HT1080 (cell line): ENCODE measurements at places on chromosomes 2 and 18.

DNA sequence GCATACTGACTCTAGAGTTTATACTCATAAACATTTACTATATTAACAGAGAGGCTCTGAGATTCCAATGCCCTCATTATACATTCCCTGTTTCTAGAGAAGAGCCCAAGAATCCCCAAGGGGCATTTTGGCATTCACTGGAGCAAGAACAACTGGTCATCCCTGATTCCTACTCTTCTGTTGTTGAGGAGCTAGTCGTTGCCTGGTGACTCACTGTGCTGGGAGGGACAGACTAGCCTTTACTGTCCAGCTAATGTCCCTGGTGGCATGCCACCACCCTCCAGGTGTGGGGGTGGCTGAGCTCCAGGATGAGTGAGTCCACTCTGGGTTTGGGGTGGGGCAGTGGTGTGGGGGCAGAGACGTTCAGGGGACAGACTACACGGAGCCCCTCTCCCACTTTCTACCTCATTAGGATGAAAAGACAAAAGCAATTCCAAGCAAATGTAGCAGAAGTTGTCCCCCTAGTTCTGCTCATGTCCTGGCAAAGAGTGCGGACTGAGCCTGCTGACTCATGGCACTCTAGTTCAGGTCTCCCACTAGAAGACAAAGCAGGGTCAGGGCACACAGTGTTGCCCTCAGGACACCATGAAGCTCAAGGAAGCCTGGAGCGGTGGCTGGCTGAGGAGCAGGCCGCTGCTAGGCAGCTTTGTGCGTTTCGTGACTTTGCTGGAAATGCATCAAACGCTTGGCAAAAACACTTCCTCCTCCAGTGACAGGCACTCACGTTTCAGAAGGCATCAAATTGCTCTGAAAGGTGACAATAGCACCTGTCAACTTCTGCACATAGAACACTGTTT lies 49.4 kb downstream of the RHOB start:
- DNase-seq: no peak

GRCh38 chr2:166304656-166305055 lies 71.1 kb downstream of the SCN9A start:
- no peak for DNase-seq

DNA sequence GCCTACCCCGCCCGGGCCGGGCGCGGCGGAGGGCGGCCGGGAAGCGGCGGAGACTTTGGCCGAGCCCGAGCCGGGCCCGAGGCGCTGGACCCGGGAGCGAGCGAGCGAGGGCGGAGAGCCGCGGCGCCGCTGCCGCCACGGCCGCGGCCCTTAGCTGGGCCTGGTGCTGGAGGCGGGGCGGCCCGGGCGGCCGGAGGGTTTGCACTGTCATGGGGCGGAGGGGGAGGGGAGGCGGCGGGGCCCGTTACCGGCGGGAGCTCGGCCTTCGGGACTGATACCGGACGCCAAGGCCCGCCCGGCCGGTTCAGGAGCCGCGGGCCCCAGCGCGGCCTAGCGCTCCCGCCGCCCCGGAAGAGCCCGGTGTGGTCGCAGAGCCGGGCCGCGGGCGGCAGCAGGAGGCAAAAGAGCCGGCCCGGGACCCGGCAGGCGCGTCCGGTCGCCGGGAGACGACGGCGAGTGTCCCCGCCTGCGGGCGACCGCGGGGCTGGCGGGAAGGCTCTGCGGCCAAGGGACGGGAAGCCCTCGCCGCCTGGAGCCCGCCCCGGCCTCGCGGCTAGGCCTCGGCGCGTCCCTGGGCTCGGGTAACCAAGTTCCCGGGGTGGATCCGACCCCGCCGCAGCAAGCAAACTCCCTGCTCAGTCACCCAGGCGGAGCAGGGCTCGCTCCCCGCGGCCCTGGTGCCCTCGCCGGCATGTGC lies 697 bp downstream of the KCMF1 start:
- no peak for DNase-seq

- peak; percentile 87 for DNase-seq
These were observed 141.7 kb downstream of the RBMS1 start for GRCh38 chr2:160351956-160352355.

- DNase-seq: no peak
These were observed 341.5 kb upstream of the ATP5MC3 start for GRCh38 chr2:175523001-175523400.

DNA sequence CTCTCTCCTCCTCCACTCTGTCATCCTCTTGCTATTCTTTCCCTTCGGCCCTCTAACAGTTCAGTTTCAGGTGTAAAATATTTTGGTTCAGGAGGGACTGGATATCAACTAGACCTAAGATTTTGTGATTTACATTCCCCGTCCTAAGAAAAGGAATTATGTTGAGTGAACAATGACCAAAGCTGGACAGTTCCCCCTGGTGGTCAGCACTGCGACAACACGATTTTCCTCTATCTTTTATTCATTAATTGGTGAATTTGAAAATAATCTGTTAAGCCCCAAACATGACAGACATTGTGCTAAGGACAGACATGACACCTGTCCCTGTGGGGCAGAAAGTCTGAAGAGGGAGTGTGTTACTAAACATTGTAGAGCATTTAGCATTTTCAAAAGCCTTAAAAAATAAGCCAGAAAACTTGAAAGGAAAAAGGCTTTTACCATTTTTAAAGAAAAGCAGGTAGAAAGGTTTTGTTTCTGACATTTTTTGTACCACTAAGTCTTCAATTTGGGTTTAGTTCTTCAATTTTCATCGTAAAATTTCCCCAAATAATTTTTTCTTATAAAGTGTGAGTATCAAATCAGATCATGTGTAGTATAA lies 28.4 kb upstream of the GTF2A1L start:
- peak; percentile 21 for DNase-seq

- no peak for DNase-seq
These were observed 1.6 kb downstream of the ASXL3 start for GRCh38 chr18:33579349-33580215.

DNA sequence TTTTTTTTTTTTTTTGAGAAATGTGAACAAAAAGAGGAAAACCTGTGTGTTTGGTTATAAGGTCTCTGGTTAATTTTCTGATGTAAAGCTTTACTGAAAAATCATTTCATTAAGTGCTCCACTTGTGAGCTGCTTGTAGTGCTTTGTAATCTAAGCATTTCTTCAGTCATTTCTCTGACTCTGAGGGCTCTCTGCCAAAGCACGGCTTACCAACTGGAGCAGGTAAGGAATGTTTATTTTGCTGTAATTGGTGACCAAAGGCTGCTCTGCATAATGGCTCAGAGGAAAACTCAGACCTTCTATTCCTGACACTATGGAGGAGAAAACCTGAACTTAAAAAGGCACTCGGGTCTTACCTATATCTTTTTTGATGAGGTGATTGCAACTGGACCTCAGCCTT lies 848.8 kb downstream of the MBD2 start:
- DNase-seq: no peak
